Activated naive CD4-positive, alpha-beta T cell treated with anti-CD3 and anti-CD28 coated beads for 36 hours (primary cell): ENCODE measurements at places on chromosomes 5 and 9. TPM values are rescaled to one million over a fixed set of nuclear protein-coding genes. Genes with fewer than 3 reads are reported as not detected.
A peak's percentile ranks its signal among the peaks of the same experiment; 100 is the strongest.

GRCh38 chr5:173383711-173384110 is 55.5 kb upstream of the STC2 start:
- no peaks in the 10 kb centered on the region for H3K36me3 ChIP-seq
- no peak overlapping the region for H3K27ac ChIP-seq
- no peak for DNase-seq
- peaks cover 9% of the 10 kb centered on the region for H3K27me3 ChIP-seq
- no peaks in the 10 kb centered on the region for H3K4me1 ChIP-seq
- H3K4me3 ChIP-seq, result no peak overlapping the region

GRCh38 chr5:144189800-144190429 is 19.2 kb downstream of the KCTD16 start:
- peak; percentile 90 for DNase-seq
- no peaks in the 10 kb centered on the region for H3K27me3 ChIP-seq
- peak overlapping the region; percentile 45 for H3K4me3 ChIP-seq
- peak overlapping the region; percentile 87 for H3K27ac ChIP-seq

Gene C5orf58
- not detected for total RNA-seq

- H3K4me3 ChIP-seq, result no peak overlapping the region
- DNase-seq, result no peak
- no peak overlapping the region for H3K27ac ChIP-seq
- H3K4me1 ChIP-seq, result no peaks in the 10 kb centered on the region
- H3K27me3 ChIP-seq, result no peaks in the 10 kb centered on the region
Observed at GRCh38 chr9:131614340-131614915, 69.1 kb downstream of the PRRT1B start.

Gene RANBP3L
- total RNA-seq, result 0.10 TPM

Gene NUDT12
- 4.0 TPM for total RNA-seq

Gene LOX
- not detected for total RNA-seq

Gene CCL19
- not detected for total RNA-seq

Gene ZDHHC11
- 3.6 TPM for total RNA-seq

DNA sequence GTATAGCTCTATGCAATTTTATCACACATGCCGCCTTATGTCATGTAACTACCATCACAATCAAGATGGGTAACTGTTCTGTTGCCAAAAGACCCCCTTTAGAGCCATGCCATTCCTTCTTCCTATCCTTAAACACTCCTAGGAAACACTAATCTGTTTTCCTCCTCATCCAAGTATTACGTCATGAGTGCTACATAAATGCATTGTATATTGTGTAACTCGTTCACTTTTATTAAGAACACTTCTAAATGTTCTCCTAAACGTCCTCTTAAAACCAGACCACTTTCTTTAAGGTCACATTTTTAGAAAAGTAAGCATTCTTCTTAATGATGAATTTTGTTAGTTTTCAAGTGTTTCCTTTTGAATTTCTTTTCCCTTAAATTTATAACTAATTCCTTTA is 49.8 kb upstream of the MTMR12 start:
- H3K27me3 ChIP-seq, result no peaks in the 10 kb centered on the region
- H3K36me3 ChIP-seq, result peaks cover 20% of the 10 kb centered on the region
- no peak overlapping the region for H3K4me3 ChIP-seq
- DNase-seq, result no peak
- peaks cover 3% of the 10 kb centered on the region for H3K4me1 ChIP-seq

GRCh38 chr5:400282-401145 is 42.5 kb upstream of the EXOC3 start:
- H3K27ac ChIP-seq, result no peak overlapping the region
- no peak for DNase-seq
- H3K4me1 ChIP-seq, result peaks cover 14% of the 10 kb centered on the region
- H3K36me3 ChIP-seq, result no peaks in the 10 kb centered on the region
- peaks cover 27% of the 10 kb centered on the region for H3K27me3 ChIP-seq

Gene CTSV
- total RNA-seq, result 0.95 TPM

GRCh38 chr9:114446036-114446435 is 58.3 kb upstream of the AKNA start:
- H3K27ac ChIP-seq, result no peak overlapping the region
- H3K4me1 ChIP-seq, result peaks cover 3% of the 10 kb centered on the region
- H3K4me3 ChIP-seq, result no peak overlapping the region

Gene CTNND2
- total RNA-seq, result not detected

Gene IL31RA
- 0.31 TPM for total RNA-seq

- H3K27me3 ChIP-seq, result no peaks in the 10 kb centered on the region
- no peak for DNase-seq
- H3K27ac ChIP-seq, result no peak overlapping the region
- H3K36me3 ChIP-seq, result no peaks in the 10 kb centered on the region
- no peaks in the 10 kb centered on the region for H3K4me1 ChIP-seq
Observed at GRCh38 chr5:171499611-171500010, 80.2 kb downstream of the FGF18 start.

Gene SLC9A3
- total RNA-seq, result 1.6 TPM
